ENCODE measurements at places on chromosomes 3 and 15. TPM values are rescaled to one million over a fixed set of nuclear protein-coding genes. Genes with fewer than 3 reads are reported as not detected.
A peak's percentile ranks its signal among the peaks of the same experiment; 100 is the strongest.

DNA sequence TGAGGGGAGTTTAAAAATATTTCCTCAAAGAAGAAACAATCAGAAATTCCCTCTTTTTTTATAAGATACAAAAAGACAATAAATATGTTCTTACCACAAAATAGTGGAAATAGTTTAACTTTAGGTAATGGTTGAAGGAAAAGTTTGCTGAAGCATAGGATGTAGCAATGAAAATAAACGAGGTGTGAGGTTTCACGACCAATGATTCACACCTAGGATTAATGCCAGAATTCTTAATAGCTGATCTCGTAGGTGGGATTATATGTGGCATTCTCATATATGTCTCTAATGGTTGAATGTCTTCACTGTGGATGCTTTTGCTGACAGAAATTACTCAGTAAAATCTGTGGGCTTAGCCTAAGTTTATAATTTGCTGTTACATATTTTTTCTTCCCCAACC lies 467.7 kb downstream of the FGF12 start:
- DNase-seq: no peak

GRCh38 chr3:107365051-107365450 lies 12.2 kb upstream of the CCDC54 start:
- DNase-seq: no peak

- DNase-seq: no peak
Observed at GRCh38 chr3:57500506-57500905, 43.6 kb downstream of the DNAH12 start.

GRCh38 chr3:114219741-114220140 lies 17.6 kb downstream of the ZNF80 start:
- no peak for DNase-seq

TTLL13 gene
- total RNA-seq: not detected

DNA sequence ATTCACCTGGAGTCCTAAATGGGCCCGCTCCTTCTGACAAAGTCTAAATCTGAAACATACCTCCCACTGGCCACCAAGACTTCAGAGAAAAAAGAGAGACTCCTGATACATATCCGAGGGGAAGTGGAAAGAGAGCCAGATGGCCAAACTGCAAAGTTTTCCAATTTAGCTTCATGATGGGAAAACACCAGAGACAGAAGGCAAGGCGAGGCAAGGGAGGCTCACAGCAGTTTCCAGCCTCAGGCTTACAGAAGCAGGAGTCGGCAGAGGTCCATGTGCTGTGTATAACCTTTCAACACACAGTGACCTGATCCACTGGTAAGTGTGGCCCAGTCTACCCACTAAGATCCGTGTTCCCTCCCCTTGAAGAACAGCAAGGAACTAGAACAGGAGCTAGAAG lies 29.9 kb upstream of the PDE8A start:
- no peak for DNase-seq

- DNase-seq: no peak
Observed at GRCh38 chr15:80512726-80513660, 108.8 kb downstream of the ARNT2 start.

GRCh38 chr15:94480289-94480834 lies 249.0 kb downstream of the MCTP2 start:
- DNase-seq: no peak

DNA sequence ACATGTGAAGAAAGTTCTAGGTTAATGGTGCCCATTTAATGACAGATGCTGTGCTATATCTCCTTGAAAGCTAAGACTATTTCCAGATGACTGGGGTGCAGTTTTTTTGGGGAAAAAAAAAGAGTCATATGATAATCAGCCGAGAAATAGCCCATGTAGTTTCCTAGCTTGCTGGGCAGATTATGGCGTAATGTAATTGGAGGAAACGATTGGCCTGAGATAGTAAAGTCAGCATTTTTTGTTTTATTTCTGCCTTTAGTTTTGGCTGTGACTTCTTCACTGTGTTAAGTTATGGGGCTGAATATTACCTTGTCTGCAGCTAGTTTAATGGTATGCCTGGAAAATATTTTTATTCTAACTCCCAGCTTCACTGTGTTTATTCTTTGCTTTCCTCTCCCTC lies 24.0 kb downstream of the PDHB start:
- no peak for DNase-seq

GRCh38 chr15:71712182-71712581 lies 98.2 kb upstream of the NR2E3 start:
- no peak for DNase-seq

DNA sequence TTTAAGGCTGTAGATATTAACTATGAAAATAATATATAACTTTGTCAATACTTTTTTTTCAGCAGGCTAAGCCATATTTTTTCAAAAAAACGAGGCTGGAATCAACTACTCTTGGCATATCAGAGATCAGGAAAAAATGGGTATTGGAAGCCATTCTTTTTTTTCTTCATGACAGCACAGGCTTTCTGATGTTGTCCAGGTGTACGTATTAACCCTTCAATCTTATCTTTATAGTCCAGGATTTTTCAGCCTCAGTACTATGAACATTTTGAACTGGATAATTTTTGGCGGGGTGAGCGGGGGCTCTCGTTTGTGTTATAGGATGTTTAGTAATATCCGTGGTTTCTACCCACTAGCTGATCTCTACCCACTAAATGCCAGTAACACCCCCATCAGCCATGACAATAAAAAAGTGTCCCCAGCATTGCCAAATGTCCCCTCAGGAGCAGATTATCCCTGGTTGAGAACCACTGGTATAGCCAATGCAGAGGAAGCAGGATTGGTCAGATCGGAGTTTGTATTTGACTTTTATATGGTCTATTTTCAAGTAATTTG lies 52.0 kb downstream of the PLCL2 start:
- no peak for DNase-seq

- no peak for DNase-seq
Observed at GRCh38 chr3:52350981-52351761, 35.1 kb downstream of the DNAH1 start.

- peak; percentile 75 for DNase-seq
Observed at GRCh38 chr3:112333381-112334317, 693 bp downstream of the CD200 start.

- no peak for DNase-seq
Observed at GRCh38 chr15:35436422-35436821, 109.5 kb downstream of the DPH6 start.

- DNase-seq: no peak
Observed at GRCh38 chr3:17747174-17747889, 4.9 kb upstream of the TBC1D5 start.

GRCh38 chr3:72576563-72576962 lies 271.7 kb downstream of the SHQ1 start:
- no peak for DNase-seq

DNA sequence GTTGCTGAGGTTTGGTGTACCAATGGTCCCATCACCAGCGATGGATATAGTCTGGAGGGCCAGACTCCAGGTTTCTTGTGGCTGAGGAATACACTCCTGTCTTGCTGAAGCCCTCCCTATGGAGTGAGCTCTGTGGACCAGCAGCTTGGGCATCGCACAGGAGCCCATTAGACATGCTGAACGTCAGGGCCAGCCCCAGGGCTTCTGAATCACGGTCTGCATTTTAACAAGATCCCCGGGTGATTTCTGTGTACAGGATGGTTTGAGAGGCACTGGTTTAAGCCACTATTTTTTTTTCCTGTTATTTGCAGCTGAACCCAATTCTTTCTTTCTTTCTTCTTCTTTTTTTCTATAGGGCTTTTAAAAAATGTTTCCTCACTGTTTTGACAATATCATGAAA lies 69.5 kb upstream of the XCR1 start:
- no peak for DNase-seq

ZBTB20 gene
- 40.8 TPM for total RNA-seq

GRCh38 chr3:183895296-183895695 lies 10.6 kb upstream of the PARL start:
- DNase-seq: no peak

C3orf38 gene
- 24.6 TPM for total RNA-seq

DNA sequence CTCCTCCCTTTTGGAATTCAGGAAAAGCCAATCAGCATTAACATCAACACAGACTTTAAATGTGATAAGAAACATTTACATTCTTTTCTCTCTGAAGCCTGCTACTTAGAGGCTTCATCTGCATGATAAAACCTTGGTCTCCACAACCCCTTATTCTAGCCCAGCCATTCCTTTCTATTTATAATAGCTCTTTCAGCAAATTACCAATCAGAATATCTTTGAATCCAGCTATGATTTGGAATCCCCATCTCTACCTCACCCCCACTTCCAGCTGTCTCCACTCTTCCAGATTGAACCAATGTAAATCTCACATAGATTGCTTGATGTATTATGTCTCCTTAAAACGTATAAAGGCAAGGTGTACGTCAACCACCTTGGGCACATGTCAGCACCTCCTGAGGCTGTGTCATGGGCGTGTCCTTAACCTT lies 139.7 kb downstream of the TUSC7 start:
- no peak for DNase-seq

PLSCR5 gene
- not detected for total RNA-seq

SOX2 gene
- 4.1 TPM for total RNA-seq

DNA sequence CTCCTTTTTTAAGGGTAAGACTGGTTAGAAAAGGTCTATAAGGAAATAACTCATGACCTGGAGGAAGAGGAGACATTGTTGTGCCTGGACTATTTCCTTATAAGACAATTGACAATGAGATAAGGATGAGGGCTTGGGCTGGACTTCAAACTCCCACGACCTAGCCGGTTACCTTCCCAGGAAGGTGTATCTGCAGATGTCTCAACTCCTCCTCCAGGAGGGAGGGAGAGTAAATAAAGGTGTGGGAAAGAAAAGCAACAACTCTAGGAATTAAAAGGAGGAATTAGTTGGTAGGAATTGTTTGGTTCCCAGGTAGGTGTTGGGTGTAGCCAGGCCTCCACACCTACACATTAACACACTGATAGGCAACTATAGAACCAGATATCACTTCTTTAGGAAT lies 97.8 kb upstream of the TBL1XR1 start:
- DNase-seq: peak; percentile 75

ARHGAP11A gene
- 11.4 TPM for total RNA-seq

SEMA5B gene
- not detected for total RNA-seq

- no peak for DNase-seq
Observed at GRCh38 chr3:39185326-39185958, 7.0 kb downstream of the XIRP1 start.

- DNase-seq: peak; percentile 98
Observed at GRCh38 chr3:48635222-48636021, at the start of gene SLC26A6. TSS of gene SLC26A6 (minus strand) at chr3:48635461. CDS start at chr3:48635393, 68 bp downstream.

PEX5L gene
- total RNA-seq: 2.4 TPM

SNX22 gene
- total RNA-seq: 5.9 TPM

ZMAT3 gene
- 10.6 TPM for total RNA-seq

DNA sequence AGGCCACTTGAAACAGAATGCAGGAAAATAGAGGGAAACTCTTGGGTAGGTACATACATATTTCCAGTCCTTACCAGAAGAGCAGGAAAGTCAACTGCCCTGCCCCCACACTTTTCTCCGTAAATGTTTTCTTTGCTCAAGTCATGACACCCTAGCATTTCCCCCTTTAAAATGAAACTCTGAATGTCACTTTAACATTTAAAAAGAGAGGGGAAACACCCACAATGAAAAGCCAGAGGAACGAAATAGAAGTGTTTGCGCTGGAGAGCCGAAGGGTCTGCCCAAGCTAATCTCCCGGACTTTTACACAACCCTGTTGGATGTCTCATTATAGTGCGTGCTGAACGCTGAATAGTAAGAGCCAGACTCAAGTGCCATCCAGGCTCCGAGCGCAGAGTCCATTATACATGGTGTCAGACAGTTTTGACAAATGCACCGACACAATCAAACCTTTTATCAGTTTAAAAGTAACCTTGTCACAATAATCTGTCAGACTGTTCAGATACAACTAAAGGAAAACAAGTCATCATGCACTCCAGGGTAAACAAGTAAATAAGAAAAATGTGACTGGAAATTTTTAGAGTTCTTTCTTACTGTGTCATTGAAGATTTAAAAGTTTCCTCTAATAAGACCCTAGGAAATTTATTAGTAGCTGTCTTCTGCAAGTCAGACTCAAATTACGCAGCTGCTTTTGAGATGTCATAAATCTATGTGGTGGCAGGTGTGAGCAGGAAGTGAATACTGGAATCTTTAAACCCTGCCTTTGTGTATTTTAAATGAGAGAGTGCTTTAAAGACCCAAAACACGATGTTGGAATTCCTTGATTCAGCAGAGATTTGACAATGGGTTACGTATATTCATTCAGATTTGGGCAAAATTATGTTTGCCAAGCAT lies 159.8 kb downstream of the RBMS3 start:
- DNase-seq: peak; percentile 60

SPATA12 gene
- not detected for total RNA-seq

- no peak for DNase-seq
Observed at GRCh38 chr3:18813300-18813699, 335.0 kb upstream of the KCNH8 start.
